ENCODE measurements at places on chromosomes 3 and 15. TPM values are rescaled to one million over a fixed set of nuclear protein-coding genes. Genes with fewer than 3 reads are reported as not detected.

GRCh38 chr3:16151109-16151508 lies 23.4 kb upstream of the GALNT15 start:
- DNase-seq: peak; percentile 44

GRCh38 chr15:78415284-78415683 lies 22.7 kb upstream of the IREB2 start:
- peak; percentile 63 for DNase-seq

Gene SPATA12
- total RNA-seq: 0.47 TPM

GRCh38 chr3:69710153-69710977 lies 28.9 kb upstream of the MITF start:
- DNase-seq: peak; percentile 12

- no peak for DNase-seq
These were observed 4.8 kb downstream of the TNFAIP8L3 start for GRCh38 chr15:51089699-51090453.

DNA sequence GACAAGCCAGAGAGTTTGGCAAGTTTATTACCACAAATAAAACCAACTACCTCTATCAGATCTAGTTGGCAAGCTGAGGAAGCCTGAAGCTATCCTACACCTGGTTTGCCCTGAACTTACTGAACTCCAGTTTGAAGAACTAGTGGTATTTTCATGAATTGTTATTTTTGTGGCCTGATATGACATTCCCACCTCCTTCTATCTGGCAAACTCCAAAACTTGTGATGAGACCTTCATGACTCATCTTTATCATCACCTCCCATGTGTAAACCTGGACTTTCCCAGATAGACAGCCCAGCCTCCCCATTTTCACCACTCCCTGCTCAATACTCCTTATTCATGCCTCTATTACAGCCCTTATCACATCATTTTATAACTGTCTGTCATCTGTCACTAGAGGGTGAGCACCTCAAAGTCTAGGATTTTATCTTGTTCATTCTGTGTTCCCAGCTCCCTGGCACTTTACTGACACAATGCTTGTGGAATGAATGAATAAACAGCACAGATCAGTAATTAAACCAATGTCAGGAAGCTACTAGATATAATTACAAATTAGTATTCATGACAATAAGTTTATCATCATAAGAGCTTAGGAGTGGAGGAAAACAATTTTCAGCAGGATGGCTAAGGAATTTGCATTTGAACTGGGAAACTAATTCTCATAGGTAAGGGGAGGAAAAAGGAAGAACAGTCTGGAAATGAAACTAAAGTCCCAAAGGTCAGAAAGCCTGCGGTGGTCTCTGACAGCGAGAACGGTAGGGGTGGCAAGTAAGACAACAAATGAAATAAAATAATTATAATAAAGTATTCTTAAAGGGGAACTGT lies 13.2 kb upstream of the TRANK1 start:
- peak; percentile 84 for DNase-seq

DNA sequence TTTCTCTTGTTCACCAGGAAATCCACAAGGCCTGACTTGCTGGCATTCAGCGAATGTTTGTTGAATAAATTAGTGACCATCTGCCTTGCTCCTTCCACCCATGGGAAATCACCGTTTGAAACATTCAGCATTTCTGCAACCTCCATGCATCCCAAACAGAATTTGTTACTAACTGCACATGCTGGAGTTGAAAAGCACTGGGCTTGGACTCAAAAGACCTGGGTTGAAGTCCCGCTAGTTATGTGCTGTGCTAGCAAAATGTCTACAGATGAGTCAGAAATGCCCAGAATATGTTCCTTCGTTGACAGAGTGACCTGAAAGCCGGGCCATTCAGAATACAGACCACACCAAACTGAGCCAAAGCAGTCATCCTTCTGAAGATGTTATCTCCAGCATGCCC lies 144.6 kb downstream of the ALDH1A2 start:
- no peak for DNase-seq

DNA sequence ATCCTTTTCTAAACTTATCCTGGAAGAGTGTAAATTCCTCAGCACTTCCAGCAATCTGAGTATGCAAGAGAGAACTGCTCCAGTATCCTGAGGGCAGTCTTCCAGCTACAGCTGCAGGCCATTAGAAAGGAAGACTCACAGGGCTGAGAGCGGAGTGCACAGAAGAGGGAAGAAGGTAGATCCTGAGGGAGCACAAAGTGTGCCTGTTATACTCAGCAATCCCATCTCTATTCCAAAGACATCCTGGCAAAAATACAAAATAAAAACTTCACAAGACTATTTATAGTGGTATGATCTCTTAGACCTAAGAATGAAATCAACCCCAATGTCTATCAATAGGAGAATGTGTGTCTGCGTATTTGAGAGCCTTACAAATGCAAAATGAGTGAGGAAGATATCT lies 292.0 kb downstream of the ZIC1 start:
- DNase-seq: no peak

DNA sequence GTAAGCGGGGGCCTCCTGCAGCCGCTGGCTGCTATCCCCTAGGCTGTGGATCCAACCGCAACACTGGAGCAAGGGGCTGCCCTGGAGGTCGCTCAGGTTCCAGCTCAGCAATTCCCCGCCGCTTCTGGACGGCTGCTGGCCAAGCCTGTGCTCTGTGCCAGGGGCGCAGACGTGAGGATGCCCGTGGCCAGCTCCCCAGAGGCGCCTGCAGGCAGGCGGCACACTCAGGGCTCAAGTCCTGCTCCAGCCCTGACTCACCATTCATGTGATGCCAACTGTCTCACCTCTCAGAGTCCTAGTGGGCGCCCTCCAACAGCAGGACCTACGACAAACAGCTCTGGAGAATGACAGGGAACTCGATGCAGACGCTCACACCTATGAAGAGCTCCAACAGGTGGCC lies 31.6 kb downstream of the KLHL25 start:
- no peak for DNase-seq

GRCh38 chr3:145735631-145736030 lies 425.4 kb downstream of the PLOD2 start:
- DNase-seq: peak; percentile 20

GRCh38 chr3:177343122-177343625 lies 145.9 kb upstream of the TBL1XR1 start:
- DNase-seq: no peak

Gene ERICH6
- total RNA-seq: not detected

Gene C3orf20
- not detected for total RNA-seq

DNA sequence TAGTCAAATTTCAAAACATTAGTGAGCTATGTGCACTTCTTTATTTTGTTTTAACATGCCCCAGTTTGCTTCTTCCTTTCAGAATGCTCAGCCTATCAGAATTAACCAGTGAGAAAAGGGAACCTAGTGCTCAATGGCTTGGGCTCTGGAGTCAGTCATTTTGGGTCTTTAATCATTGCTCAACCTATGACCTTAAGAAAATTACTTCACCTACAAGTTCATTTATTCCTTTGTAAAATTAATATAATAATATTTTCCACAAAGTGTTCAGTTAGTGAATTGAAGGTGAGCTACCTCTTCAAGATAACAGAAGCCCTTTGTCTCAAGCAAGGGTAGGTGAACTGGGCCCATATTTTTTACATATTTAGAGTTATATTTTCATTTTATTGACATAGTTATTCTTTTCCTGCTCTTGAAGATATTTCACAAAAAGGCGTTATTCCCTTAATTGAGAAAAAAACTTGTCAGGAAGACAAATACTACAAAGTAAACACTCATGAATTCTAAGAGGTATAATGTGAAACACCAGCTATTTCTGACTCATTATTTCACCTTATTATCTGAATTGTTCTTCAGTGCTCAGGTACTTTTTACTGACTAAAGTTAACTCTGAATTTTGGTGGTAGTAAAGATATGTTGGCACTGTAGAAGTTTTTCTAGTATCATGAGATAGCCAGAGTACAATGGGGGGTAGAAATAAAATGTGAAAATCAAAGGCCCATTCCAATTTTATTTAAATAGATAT lies 415.5 kb downstream of the NAALADL2 start:
- peak; percentile 15 for DNase-seq

GRCh38 chr3:128775906-128776542 lies 50.0 kb downstream of the RAB7A start:
- peak; percentile 7 for DNase-seq

GRCh38 chr3:37170513-37170912 lies 3.9 kb downstream of the LRRFIP2 start:
- no peak for DNase-seq

DNA sequence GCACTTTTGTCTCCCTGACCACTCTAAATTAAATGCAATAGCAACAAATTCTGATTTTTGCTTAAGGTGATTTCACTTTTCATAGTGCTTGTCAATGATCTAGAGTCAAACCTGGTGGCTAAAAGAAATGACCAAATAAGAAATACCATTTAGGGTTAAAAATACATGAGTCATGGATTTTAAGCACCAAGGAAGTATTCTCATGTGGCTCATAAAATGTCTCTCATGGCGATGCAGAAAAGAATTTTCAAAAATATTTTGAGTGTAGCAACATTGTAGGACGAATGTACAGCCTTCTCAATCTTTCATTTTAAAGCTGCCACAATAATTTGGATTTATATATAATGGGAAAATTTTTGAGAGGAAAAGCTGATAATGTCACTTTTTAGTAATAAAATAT lies 193.6 kb downstream of the EPHA3 start:
- peak; percentile 28 for DNase-seq

- DNase-seq: peak; percentile 96
These were observed 55.8 kb upstream of the LMCD1 start for GRCh38 chr3:8445861-8446260.

DNA sequence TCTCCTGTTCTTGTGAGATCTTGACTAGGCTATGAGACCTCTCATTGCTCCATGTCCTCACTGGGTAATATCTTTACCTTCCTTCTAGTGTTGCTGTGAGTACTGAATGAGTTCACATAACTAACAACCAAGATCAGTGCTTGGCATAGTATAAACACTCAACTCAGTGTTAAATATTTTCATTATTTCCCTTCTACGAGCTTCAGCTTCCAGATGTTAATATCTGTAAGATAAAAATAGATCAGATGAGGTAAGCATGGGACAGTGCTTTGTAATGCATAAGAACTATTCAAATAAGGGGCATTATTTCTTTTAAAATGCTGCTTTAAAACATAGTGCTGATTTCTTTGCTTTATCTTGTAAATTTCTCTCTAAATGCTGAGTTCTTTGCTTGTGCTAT lies 130.8 kb downstream of the DIPK2A start:
- DNase-seq: no peak

Gene NISCH
- total RNA-seq: 65.3 TPM

- DNase-seq: no peak
These were observed 203.4 kb downstream of the MEIS2 start for GRCh38 chr15:36896949-36897348.

- DNase-seq: no peak
These were observed 352.1 kb upstream of the AZI2 start for GRCh38 chr3:28700728-28701127.

- DNase-seq: no peak
These were observed 105.2 kb upstream of the BOC start for GRCh38 chr3:113105966-113106660.

DNA sequence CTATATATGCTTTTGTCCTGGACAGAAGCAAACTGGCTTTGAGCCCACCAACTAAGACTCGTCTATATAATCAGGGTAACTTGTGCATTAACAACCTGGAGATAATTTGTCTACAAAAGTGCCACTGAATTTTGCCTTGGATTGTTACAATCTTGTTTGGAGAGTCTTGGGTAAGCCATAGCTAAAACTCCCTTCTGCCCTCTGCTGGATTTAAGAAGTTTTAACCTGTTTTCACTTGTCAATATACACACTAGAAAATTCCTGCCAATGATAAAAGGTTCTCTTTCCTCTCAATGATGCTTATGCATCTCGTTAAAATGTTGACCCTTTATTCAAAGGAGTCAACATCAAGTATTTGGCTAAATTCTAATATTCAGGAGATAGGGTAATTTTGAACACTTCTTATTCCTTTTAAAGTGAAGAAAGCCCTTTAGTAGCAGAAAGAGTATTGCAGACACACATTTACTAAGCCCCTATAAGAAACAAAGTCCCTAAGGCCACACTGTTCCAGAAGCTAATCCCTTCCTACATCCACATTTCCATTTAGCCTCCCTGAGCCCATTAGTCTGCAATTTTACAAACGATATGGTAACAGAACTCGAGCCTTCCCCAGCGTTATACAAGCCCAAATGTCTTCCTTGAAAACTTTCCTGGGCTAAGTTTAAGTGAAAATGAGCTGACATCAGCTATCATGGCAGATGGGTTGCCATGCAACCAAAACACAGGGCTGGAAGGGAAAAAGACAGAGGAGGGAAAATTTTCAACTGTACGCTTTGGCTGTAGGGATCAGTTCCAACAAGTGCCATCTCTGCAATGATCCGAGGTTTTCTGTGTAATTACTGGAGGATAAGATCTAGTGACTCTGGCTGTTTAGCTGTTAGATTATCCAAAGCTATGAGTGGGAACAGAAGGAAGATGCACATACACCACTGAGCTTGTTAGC lies 75.9 kb upstream of the FGF12 start:
- peak; percentile 66 for DNase-seq

DNA sequence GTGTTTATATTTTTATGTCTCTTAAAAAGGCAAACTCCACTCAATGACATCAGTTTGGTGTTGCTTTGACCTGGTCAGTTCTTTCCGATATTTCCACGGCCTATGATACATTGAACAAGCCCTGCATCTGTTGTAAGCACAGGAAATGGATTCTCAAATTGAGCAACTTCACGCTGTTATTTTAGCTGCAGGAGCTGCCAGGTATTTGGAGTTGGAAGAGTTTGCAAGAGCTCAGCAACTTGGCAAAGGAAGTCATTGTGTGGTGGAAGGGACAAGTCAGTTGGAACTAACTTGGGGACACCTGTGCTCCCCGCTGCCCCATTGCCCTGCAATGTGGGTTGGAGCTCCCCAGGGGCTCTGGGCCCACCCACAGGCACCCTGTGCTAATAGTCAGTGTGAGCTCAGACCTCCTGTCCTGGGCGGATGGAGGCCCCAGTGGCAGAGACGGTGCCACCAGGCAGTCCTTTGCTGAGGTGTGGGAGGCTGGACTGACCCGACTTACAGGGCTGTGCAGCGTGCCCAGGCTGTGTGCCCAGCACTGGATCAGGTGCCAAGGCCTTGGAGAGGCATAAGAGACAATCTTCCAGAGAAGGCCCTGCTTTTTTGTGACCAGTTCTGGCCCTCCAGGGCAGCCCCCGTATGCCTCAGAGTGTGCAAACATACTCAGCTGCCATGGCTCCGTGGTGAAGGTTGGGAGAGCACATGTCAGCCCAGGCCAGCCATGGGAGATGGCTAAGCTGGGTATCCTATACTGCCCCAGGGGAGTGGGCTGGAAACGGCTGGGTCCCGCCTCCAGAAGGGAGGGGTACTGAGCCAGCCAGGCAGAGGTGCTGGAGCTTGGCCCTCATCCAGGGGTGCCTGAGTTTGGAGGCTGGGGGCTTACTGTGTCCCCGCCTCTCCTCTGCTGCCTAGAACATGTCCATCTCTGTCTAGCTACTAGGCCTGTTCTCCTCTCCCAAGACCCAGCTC lies 43.5 kb downstream of the KY start:
- DNase-seq: no peak

GRCh38 chr3:38354588-38355330 lies 8.2 kb downstream of the XYLB start:
- peak; percentile 78 for DNase-seq
